ENCODE measurements at places on chromosomes 1 and 21. TPM values are rescaled to one million over a fixed set of nuclear protein-coding genes. Genes with fewer than 3 reads are reported as not detected.

DNA sequence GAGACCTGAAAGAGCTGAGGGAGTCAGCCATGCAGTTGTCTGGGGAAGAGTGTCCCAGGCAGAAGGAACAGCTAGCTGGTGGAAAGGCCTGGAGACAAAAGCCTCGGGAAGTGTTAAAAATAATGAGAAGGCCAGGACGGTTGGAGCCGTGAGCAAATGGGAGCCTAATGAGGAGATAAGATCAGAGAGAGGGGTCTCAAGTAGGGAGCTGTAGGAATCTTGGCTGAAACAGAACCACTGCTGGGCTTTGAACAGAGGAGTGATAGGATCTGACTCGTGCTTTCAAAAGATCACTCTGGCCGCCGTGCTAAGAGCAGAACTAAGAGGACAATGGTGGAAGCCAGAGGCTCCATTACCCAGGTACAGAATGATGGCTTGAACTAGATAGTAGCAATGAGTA, 1.9 kb upstream of the FOXJ3 start:
- no peak overlapping the region for H3K27ac ChIP-seq
- no peaks in the 10 kb centered on the region for H3K27me3 ChIP-seq
- H3K36me3 ChIP-seq, result no peaks in the 10 kb centered on the region
- no peak overlapping the region for H3K4me3 ChIP-seq
- DNase-seq, result no peak

- H3K36me3 ChIP-seq, result no peaks in the 10 kb centered on the region
- no peak overlapping the region for H3K4me3 ChIP-seq
- H3K27ac ChIP-seq, result no peak overlapping the region
These were observed 794 bp downstream of the NID1 start for GRCh38 chr1:236063919-236064673.

- H3K36me3 ChIP-seq, result no peaks in the 10 kb centered on the region
- H3K27ac ChIP-seq, result no peak overlapping the region
- H3K27me3 ChIP-seq, result no peaks in the 10 kb centered on the region
- H3K4me1 ChIP-seq, result no peaks in the 10 kb centered on the region
These were observed 33.3 kb downstream of the ALG14 start for GRCh38 chr1:95039360-95040031.

GRCh38 chr21:20106368-20106767, 891.8 kb upstream of the NCAM2 start:
- H3K27me3 ChIP-seq, result no peaks in the 10 kb centered on the region
- no peak overlapping the region for H3K4me3 ChIP-seq
- no peaks in the 10 kb centered on the region for H3K36me3 ChIP-seq
- no peaks in the 10 kb centered on the region for H3K4me1 ChIP-seq
- no peak for DNase-seq

- H3K27me3 ChIP-seq, result peaks cover 2% of the 10 kb centered on the region
- H3K36me3 ChIP-seq, result no peaks in the 10 kb centered on the region
- H3K4me1 ChIP-seq, result no peaks in the 10 kb centered on the region
- no peak overlapping the region for H3K4me3 ChIP-seq
These were observed 33.1 kb upstream of the GORAB start for GRCh38 chr1:170498876-170499275.

DNA sequence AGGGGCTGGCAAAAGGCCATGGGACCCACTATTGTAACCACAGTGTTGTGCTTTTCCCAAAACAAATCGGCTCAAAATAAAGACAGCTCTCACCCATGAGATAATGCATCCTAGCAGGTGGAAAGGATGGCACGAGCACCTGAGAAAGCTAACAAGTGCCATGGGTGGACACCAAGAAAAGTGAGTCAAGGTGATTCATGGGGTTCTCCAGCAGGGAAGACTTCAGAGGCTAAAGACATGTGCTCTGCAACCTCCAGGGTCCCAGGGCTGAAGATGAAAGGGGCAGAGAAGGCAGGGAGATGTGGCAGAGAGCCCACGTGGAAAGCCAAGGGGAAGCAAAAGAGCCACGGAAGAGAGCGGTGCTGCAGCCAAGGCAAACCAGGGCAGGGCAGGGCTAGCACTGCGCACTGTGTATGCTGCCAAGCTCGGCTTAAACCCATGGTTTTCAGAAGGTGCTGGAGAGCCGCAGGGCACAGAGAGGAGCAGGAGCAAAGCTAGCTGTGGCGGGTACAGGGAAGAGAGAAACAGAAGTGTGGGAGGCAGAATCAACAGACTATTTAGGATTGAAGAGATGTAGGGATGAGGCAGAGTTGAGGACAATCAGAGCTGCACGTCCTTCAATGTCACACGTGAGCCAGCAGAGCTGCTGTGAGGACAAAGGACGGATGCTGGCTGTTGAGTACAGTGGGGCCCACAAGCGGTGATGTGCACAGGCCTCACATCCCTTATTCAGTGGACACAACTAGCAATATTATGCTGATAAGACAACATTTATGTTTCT, 41.8 kb upstream of the C1orf198 start:
- H3K36me3 ChIP-seq, result peaks cover 94% of the 10 kb centered on the region
- H3K4me3 ChIP-seq, result no peak overlapping the region
- no peak overlapping the region for H3K27ac ChIP-seq
- no peak for DNase-seq

- no peaks in the 10 kb centered on the region for H3K4me1 ChIP-seq
- no peak overlapping the region for H3K27ac ChIP-seq
- no peak for DNase-seq
- peaks cover 2% of the 10 kb centered on the region for H3K27me3 ChIP-seq
- H3K4me3 ChIP-seq, result no peak overlapping the region
These were observed 1.6 kb downstream of the ADAMTS5 start for GRCh38 chr21:26965040-26965906.

DNA sequence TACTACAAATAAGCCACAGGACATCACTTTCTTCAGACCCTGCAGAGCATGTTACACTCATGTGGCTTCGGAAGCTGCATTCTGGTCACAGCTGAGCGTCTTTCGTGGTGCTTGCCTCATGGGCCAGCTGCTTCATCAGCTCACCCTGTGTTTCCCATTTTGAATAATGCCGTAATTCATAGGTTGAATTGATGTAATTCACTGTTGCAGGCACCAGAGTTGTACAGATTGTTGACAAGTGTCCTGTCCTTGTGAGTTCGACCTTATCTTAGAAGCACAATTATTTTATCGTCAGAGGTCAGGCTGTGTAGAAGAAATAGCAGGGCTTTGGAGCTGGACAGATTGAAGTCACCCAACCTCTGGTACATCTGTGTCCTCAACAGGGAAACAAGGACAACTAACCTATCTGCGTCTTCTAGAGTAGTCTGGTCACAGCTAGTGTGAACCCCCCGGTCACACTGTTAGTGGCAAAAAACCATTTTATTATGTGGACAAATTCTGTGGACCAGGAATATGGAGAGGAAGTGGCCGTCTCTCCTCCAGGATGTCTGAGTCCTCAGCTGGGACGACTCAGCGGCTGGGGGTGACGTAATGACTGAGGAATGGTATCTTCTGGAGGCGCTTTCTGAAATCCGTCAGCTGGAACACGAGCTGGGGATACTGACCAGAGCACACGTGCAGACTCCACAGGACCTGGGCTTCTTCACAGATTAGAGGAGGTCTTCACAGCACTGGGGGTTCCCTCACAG, 17.8 kb downstream of the PKNOX1 start:
- DNase-seq, result no peak
- H3K36me3 ChIP-seq, result peaks cover 6% of the 10 kb centered on the region
- H3K4me1 ChIP-seq, result no peaks in the 10 kb centered on the region
- no peak overlapping the region for H3K4me3 ChIP-seq
- H3K27ac ChIP-seq, result no peak overlapping the region

DNA sequence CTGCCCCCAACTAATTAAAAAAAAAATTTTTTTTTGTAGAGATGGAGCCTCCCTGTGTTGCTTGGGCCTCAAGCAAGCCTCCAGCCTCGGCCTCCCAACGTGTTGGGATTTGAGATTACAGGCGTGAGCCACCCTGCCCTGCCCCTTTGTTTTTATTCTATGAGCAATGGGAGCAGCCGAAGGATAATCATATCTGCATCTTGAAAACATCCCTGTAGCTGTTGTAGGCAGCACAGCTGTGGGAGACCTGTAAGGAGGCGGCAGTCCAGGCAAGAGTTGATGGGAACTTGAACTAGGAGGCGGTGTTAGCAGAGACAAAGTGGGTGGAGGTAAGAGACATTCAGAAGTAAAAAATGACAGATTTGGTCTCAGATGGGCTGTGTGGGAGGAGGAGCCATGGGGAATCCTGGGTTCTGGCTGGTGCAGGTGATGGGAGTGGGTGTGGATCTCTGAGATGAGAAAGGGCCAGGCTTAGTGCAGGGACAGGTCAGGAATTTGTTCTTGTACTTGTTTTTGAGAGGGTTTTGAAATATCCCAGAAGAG, 31.3 kb downstream of the STUM start:
- H3K27me3 ChIP-seq, result no peaks in the 10 kb centered on the region
- no peak for DNase-seq
- H3K27ac ChIP-seq, result no peak overlapping the region
- no peaks in the 10 kb centered on the region for H3K4me1 ChIP-seq

DNA sequence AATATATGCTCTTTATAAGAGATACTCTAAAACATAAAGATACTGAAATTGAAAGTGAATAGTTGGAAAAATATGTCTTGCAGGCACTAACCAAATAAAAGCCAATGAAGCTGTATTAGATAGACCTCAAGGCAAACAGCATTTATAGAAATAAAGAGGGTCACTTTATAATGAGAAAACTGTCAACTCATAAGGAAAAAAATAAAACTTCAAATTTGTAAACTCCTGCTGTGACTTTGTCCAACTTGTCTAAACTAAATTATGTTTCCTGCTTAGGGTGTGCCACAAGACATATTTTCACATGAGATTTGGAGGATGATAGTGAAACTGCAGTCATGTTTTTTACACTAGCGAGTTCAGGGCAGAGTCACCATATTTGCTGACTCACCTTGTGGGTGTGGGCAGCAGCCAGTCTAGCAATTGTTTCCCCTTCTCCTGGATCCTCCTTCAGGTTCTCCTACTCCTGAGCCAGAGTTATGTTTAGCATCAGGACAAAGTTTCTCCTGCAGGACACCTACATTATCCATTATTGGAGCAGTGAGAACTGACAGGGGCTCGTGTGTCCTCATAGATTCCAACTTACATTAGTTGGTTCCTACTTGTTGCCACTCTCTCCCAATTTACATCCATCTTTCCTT, 43.8 kb downstream of the CD53 start:
- no peak for DNase-seq
- peak overlapping the region; percentile 61 for H3K4me3 ChIP-seq
- no peaks in the 10 kb centered on the region for H3K27me3 ChIP-seq

DNA sequence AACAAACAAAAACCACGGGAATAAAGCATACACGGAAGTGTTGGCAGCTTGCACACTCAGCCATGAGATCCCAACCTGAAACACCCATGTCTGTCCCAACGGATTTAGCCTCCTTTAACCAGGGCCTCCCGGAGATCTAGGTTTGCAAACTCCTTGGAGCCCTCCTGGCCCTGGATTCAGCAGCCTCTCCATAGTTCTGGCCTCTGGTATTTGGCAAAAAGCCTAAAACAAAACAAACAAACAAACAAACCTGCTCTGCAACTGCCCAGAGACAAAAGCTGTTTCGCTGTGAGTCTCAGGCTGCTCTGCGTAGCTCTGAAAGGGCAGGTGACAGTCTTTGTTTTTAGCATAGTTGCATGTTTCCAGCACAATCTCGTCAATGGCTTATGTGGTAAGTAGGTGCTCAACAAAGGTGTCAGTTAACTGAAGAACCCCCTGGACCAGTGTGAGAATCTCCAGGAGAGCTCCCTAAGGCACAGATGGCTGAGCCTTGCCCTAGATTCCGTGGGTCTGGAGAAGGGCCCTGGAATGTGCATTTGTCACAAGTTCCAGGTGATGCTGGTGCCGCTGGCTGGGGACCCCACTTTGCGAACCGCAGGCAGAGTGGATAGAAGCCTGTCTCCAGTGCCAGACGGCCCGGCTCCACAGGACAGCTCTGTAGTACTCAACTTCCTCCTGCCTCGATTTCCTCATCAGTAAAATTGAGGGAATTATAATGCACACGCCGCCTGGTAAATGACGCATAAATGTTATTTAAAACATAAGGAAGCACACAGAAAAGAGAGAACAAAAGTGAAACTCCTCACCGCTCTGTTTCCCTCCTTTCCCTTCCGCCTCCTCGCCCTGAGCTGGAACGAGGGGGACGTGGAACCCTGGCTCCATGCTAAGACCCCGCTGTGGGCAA, 86.2 kb downstream of the RIPK4 start:
- H3K36me3 ChIP-seq, result no peaks in the 10 kb centered on the region
- DNase-seq, result no peak
- H3K27me3 ChIP-seq, result no peaks in the 10 kb centered on the region
- no peaks in the 10 kb centered on the region for H3K4me1 ChIP-seq
- no peak overlapping the region for H3K4me3 ChIP-seq

- H3K4me3 ChIP-seq, result no peak overlapping the region
- H3K4me1 ChIP-seq, result peaks cover 8% of the 10 kb centered on the region
- no peaks in the 10 kb centered on the region for H3K36me3 ChIP-seq
These were observed 36.2 kb upstream of the KCNA10 start for GRCh38 chr1:110554871-110555801.

DNA sequence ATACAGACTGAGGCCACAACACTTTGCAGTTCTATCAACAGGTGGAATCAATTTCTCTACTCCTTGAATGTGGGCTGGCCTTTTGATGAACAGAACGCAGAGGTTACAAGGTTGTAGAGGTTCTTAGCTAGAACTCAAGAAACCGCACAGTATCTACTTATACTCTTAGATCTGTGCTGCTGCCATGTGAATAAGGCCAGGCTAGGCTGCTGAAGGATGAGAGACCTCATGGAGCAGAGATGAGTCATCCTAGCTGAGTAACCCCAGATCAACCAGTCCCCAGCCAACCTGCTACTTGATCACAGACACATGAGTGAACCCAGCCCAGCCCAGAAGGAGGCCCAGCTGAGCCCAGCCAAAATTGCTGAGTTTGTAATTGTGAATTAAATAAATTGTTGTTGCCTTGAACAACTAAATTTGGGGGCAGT, 35.3 kb upstream of the BCAR3 start:
- H3K4me1 ChIP-seq, result peaks cover 3% of the 10 kb centered on the region
- peak; percentile 18 for DNase-seq
- H3K27me3 ChIP-seq, result no peaks in the 10 kb centered on the region
- no peaks in the 10 kb centered on the region for H3K36me3 ChIP-seq
- no peak overlapping the region for H3K27ac ChIP-seq
- H3K4me3 ChIP-seq, result no peak overlapping the region

CD2 gene
- 192 TPM for total RNA-seq

TNFRSF18 gene
- 47.8 TPM for total RNA-seq

TCEA3 gene
- 8.5 TPM for total RNA-seq

HAPLN2 gene
- not detected for total RNA-seq

SYT11 gene
- total RNA-seq, result 29.7 TPM

All from CD4-positive, CD25-positive, alpha-beta regulatory T cell (primary cell).